Left cardiac atrium (tissue), 4 donors: ENCODE measurements at places on chromosomes 4 and X. TPM values are rescaled to one million over a fixed set of nuclear protein-coding genes. Genes with fewer than 3 reads are reported as not detected.

Gene YTHDC1
- 51.9 TPM for total RNA-seq

Gene CLDN34
- total RNA-seq = not detected

Gene SMIM31
- total RNA-seq = not detected

Gene RNF212
- total RNA-seq = 1.7 TPM

Gene SLC16A2
- 12.3 TPM for total RNA-seq

Gene ALAS2
- 0.53 TPM for total RNA-seq

Gene SOD3
- 69.4 TPM for total RNA-seq

Gene GLOD5
- total RNA-seq = not detected

Gene HSD17B13
- 0.18 TPM for total RNA-seq

Gene HPSE
- 2.3 TPM for total RNA-seq

Gene ATOH1
- not detected for total RNA-seq

Gene BEX5
- total RNA-seq = 4.3 TPM

Gene SLC9B1
- total RNA-seq = 1.0 TPM

Gene ZCCHC12
- not detected for total RNA-seq

Gene DRD5
- 0.47 TPM for total RNA-seq
